ENCODE measurements at places on chromosomes 5 and 9. TPM values are rescaled to one million over a fixed set of nuclear protein-coding genes. Genes with fewer than 3 reads are reported as not detected.

Gene UBE2QL1
- 1.7 TPM for polyA plus RNA-seq

Gene IL4
- 0.18 TPM for polyA plus RNA-seq

Gene ADAMTS13
- 10.5 TPM for polyA plus RNA-seq

Gene SLC34A3
- polyA plus RNA-seq, result 1.3 TPM

Gene SYK
- 3.3 TPM for polyA plus RNA-seq

Gene HDAC3
- polyA plus RNA-seq, result 54.9 TPM

Gene LCN15
- polyA plus RNA-seq, result 0.23 TPM

Gene RPL37
- 3,025 TPM for polyA plus RNA-seq

- no peak for DNase-seq
Measured at GRCh38 chr5:96114736-96115135, 153.1 kb upstream of the ELL2 start.

GRCh38 chr5:140925806-140926442 lies at the start of gene PCDHAC1:
TSS of gene PCDHAC1 (plus strand) at chr5:140926299. CDS start at chr5:140926893, 594 bp downstream.
- peak; percentile 1 for DNase-seq

DNA sequence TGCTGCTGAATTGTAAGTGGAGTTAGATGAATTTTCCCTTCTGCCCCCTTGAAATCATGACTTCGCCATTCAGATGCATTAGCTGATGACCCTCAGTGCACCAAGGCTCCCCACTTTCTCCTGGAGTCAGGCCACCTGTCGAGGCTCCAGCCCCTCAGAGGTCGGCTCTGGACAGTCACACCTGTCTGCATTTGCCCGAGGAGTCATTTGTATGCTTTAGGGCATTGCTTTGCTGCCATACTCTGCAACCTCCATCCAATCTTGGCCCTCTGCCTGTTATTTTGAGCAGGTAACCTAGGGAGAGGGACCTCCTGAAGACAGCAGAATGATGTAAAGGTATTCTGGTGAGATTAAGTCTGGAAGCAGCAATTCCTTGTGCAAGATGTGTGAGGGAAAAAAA lies 144.8 kb downstream of the MACROH2A1 start:
- DNase-seq, result no peak

DNA sequence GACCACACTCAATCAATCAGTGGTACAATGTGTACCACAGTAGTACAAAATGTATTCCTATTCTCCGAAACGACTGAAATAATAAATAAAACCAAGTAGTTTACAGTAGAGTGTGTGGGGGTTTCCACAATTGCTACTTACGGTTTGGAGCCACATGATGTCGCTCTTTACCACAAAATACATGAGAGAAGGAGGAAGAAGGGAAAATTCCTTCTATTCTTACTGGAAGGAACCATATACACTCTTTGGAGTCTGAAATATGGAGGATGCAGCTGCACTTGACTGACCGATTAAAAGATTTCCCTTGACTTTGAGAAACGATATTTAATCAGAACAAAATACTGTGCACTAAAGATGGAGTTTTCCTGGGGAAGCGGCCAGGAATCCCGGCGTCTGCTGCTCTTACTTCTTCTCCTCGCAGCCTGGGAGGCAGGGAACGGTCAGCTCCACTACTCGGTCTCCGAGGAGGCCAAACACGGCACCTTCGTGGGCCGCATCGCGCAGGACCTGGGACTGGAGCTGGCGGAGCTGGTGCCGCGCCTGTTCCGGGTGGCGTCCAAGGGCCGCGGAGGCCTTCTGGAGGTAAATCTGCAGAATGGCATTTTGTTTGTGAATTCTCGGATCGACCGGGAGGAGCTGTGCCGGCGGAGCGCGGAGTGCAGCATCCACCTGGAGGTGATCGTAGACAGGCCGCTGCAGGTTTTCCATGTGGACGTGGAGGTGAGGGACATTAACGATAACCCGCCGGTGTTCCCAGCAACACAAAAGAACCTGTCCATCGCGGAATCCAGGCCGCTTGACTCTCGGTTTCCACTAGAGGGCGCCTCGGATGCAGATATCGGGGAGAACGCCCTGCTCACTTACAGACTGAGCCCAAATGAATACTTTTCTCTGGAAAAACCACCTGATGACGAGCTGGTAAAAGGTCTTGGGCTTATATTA lies at the start of gene PCDHA4:
TSS of gene PCDHA4 (plus strand) at position 235 of the 942 bp plus-strand sequence.
- no peak for DNase-seq

- no peak for DNase-seq
Measured at GRCh38 chr9:74499111-74499601, 2.0 kb downstream of the RORB start.

- no peak for DNase-seq
Measured at GRCh38 chr5:89397096-89397495, 514.1 kb upstream of the MEF2C start.

DNA sequence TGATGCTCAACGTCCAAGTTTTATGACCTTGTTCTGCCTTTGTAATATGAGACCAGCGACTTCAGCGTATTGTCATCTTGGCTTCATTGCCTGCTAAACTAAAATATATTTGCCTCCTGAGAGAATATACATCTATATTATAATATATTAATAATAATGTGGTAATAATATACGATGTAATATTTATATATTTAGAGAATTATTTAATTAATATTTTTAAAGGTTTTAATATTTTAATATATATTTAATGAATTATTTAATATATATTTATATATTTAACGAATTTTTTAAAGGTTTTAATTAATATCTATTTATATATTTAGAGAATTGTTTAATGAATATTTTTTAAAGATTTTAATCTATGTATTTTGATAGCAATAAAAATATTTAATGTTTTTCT lies 700.7 kb downstream of the TAF11L14 start:
- no peak for DNase-seq

GRCh38 chr5:28576022-28576421 lies 1537.6 kb upstream of the CDH9 start:
- no peak for DNase-seq

- no peak for DNase-seq
Measured at GRCh38 chr5:74295676-74296075, 344.9 kb downstream of the ENC1 start.

- no peak for DNase-seq
Measured at GRCh38 chr5:151288180-151288579, 15.4 kb downstream of the SLC36A3 start.

- DNase-seq, result no peak
Measured at GRCh38 chr9:32886021-32886420, 102.7 kb downstream of the TMEM215 start.

DNA sequence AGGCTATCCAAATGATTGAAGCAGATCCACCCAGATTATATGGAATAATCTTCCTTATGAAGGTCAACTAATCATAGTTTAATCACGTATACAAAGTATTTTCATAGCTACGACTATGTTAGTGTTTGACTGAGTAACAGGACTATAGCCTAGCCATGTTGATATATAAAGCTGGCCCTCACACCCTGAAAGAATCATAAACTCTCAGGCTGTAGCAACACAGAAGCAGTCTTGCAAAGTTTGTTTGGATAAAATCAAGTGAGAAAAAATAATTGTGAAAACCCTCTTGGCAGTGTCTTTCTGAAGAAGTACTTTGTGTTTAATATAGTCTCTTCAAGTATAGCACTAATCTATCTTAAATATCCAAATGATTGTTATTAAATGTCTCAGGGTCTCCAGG lies 374.5 kb upstream of the DAB2 start:
- DNase-seq, result no peak

DNA sequence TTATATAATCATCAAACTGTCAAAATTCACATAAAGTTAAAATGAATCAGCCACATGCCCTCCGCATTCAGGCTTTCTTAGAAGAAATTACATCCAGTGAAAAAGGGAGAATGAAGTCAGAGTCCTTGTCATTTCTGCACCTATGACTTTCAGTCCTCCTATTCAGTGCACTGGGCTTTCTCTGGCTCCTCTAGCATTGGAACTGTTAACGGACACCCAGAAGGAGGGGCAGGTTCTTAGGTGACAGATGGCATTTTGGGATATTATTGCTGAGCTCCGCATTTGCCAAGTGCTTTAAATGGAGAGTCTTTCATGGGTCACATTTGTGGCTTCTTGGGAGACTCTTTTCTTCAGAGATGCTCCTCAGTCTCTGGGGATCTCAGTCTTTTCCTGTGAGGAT lies 40.0 kb downstream of the ADAMTS19 start:
- DNase-seq, result no peak

GRCh38 chr5:13581914-13582313 lies 362.6 kb downstream of the DNAH5 start:
- DNase-seq, result no peak

- no peak for DNase-seq
Measured at GRCh38 chr5:143495110-143495509, 91.6 kb upstream of the NR3C1 start.

DNA sequence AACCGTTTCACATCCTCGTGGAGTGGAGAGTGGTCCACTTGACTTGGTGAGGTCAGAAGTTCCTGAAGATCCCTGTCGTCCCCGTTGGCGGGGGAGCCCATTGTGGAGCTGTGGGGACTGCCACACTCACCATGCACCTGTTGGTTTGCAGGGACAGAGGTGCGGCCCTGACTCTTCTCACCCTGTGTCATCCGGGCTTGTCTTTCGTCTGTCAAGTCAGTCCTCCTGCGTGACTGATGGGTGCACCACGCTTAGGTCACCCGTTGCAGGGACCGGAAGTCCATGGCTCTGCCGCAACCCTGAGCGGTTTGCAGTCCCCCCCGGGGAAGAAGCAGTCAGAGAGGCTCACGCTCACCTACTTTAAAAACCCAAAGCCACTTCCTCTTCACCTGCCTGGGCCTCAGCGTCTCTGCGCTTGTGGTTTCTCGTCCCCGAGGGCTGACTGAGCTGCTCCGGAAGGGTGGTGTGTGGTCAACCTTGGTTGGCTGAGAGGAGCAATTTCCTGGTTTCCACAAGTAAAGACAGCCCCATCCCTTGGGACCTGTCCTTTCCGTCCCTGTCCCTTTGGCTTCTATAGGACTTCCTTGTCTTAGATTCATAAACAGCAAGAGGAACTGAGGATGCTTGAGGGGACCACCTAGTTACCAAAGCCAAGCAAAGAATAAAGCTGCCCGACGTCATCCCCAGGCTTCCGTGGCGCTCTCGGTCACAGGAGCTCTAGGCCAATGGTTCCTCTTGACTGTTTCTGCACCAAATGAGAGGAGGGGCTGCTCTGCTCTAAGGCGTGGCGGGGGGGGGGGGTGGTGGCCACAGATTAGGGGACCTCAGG lies 53.2 kb downstream of the USP20 start:
- peak; percentile 46 for DNase-seq

- DNase-seq, result no peak
Measured at GRCh38 chr5:60366489-60366888, 333.5 kb downstream of the DEPDC1B start.

DNA sequence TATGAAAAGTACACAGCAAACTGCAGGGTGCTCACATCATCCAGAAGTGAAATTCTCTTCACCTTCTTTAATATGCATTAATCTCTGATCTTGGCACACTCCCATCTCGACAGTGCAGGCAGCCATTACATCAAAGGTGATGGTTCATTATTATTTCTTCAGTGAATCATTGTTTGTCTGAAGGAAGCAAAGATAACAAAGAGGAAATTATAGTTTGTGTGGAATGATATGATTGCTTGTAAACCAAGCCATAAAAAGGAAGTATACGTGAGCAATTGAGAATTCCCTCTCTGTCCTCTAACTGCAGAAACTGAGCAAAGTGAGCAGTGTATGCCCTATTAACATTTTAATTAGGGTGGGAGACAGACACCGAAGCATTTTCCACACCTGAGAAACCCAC lies 171.6 kb upstream of the PPP1R2B start:
- DNase-seq, result no peak

DNA sequence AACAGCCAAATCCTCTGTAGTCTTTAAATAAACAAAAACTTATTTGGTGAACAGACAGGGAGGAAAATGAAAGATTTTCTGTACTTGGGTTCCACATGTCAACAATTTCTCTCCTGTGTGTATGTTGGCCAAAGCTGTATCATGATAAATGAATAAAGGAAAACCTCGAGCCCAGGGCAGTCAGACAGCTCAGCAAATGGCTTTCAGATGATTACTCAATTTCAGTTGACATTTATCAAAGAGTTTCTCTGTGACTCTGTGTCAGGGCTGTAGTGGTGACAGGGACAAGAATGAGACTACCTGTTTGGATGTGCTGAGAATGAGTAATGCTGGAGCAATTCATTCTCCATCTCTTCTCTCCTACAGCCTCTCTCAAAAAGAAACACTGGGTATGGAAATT lies 45.7 kb upstream of the PTGS1 start:
- no peak for DNase-seq

DNA sequence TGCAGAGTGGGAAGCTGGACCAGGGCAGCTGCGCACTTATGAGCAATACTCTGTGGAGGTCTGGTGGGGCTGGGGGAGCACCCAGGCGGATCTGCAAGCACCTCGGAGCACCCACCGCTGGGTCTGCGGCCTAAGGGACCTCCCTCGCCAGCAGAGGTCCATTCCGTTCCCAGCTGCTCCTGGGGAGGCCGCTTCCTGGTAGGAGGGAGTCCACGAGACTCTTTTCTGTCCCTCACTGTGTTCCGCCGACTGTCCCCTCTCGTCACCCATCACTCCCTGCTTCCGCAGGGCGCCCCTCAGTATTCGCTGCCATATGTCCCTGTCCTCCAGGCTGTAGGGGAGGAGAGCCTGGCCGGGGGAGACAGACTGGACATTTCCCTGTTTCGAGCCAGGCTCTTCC lies 45.5 kb downstream of the NDST1 start:
- no peak for DNase-seq

DNA sequence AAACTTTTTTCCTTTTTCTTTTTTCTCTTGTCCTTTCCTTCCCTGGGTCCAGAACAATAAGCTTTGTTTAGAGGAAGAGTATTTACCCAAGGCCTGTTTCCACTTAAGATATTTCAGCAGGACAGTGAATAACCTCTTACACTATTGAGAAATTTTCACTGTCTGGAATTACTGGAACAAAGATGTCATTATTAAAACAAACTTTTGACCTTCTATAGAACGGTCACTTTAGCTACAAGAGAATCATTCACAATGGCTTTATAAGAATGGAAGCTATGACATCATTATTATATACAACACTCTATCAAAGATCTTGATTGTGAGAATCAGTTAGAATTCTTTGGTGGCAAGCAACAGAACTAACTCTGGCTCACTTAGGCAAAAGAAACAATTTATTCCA lies 22.0 kb upstream of the ARHGAP26 start:
- DNase-seq, result peak; percentile 66

DNA sequence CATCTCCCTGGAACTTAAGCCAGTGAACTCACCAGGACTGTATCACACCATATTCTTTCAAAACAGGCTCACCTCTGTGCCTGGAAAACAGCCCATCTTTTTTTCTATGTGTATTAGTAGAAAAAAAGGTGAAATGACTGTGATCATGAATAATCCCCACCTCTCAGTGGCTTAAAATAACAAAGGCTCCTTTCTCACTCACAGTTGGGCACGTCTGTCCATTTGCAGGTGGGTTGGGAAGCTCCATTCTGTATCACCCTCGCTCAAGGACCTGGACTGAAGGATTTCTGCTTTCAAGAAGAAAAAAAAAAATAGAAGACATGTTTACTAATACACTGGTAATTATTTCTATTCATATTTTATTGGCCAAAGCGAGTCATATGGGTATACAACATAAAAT lies 17.3 kb upstream of the FGF1 start:
- DNase-seq, result no peak

Data from muscle of leg (tissue), 16 donors.